ENCODE measurements at places on chromosomes 16 and 17.

DNA sequence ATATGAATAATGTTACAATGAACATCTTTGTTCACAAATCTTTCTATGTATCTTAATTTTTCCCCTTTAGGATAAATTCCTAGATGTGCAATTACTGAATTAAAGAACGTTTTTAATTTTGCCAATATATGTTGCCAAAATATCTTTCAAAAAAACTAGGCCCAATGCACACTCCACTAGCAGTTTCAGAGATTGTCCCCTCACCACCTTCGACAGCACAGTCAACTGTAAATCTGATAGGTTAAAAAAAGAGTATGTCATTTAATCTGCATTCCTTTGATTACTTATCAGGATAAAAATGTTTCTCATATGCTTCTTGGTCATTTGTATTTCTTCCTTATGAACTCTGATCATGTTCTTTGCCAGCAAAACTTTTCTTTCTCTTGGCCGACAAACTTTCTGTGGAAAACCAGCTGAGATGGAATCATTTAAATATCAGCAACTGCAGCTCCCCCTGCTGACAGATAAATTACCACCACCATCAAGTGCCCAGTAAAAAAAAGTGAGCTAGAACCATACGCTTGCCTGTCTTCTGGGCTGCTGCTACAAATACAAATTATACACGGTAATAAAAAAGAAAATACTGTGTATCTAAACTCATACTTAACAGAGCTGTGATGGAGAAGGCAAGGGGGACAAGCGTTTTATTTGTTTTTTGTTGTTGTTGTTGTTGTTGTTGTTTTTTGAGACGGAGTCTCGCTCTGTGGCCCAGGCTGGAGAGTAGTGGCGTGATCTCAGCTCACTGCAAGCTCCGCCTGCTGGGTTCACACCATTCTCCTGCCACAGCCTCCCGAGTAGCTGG lies 19.6 kb upstream of the KANSL1 start:
- DNase-seq: peak; percentile 70

DNA sequence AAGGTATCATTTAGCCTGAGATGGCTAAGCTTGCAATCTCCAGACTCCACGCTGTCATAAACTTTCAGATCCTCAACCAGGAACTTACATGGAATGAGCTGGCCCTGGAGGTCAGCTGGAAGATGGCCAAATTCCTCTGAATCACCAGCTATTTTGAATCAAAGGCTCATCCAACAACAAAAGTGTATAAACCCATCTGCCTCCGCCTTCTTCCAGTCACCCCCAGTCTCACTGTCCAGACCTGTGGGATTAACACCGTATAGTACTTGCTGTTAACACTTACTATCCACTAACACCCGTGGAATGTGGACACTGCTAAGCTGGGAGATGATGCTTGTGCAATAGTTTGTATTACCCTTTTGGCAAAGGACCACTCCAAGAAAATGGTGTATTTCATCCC lies 1.9 kb upstream of the LCMT1 start:
- DNase-seq: peak; percentile 89

DNA sequence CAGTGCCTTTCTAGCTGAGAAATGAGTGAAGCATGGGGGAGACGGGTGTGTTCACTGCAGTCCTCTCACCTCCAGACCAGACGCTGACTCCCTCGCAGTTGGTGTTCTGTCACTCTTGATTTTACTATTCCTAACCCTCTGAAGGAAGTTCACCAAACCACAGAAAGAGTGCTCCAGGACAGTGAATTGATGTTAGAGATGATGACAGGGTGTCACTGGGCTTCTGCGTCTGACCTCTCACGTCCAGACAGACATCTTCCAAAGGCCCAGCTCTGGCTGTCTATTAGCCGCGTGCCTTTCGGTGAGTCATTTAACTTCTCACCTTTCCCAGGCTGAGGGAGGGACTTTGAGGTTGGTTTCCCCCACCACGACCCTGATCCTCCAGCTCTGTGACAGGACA lies 8.2 kb downstream of the CRAMP1 start:
- DNase-seq: no peak

- no peak for DNase-seq
Measured at GRCh38 chr17:57810721-57811637, 38.9 kb downstream of the MRPS23 start.

DNA sequence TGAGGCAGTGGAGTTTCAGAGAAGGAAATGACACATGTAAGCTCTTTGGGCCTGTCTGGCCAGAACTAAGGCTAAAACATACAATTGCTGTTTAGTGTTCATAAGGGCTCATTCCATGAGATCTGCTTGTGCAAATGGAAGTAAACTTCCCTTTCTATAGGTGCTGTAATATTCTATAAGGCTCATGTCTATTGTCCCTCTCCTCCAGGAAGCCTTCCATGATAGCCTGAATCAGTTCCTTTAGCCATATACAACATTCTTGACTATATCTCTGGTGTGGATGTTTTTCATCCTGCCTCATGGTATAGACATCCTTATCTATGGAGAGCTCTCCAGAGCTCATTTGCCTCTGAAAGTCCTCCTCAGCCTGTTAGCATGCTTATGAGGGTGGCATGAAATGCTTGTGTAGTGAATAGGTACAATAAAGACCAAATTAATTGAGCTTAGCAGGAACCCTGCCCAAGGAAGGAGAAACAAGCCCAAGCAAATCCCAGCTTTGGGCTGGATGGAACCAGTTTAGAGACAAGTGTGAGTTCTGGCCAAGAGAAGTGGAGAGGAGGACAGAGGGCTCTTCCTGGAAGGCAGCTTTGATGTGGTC lies 1.6 kb upstream of the ETV4 start:
- DNase-seq: no peak

DNA sequence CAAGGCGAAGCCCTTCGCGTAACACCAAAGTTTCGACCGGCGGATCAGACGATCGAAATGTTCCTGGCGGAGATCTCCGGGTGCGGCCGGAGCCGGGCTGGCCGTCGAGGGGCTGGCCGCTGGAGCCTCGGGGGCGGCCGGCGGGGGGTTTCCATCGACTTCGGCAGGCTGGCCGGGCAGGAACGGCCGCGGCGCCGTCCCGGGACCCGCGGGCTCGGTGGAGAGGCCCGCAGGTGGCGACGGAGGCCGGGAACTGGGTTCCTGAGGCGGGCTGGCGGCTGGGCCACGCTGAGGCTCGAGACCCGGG lies 1.1 kb downstream of the EPOP start:
- DNase-seq: no peak

GRCh38 chr17:74810699-74811485 lies 34.7 kb upstream of the NAT9 start:
- DNase-seq: no peak

- DNase-seq: no peak
Measured at GRCh38 chr16:4463522-4464163, 10.8 kb downstream of the NMRAL1 start.

DNA sequence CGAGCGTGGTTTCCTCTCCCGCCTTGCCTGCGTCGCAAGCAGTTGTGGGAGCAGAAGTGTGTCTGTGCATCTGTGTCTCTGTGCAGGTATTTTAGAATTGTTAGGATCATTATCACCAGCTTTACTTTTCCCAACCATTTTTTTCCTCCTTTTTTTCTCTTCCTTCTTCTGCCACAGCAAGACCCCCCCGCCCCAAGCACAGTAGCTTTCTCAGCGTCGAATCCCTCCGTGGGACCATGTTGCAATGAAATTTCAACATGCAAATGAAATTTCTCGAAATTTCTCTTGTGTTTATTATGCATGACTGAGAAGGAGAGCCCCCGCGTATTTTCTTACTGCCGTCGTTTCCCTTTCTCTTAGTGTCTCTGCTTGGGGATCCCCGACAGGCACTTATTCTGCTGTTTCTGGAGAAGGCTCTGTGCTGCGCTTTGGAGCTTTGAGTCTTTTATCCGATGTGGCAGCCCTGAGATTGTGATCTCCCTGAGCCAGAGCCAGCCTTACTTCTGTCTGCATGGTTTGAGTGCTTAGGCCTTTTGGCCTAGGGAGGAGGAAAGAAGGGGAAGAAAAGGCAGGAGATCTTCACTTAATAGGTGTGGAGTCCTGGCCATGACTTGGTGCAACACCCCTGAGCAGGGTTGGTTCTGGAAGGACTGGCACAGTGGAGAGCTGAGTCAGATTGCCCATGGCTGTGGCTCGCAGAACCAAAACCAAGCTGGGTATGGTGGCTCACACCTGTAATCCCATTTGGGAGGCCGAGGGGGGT lies 5.0 kb downstream of the ARMC7 start:
- DNase-seq: no peak

DNA sequence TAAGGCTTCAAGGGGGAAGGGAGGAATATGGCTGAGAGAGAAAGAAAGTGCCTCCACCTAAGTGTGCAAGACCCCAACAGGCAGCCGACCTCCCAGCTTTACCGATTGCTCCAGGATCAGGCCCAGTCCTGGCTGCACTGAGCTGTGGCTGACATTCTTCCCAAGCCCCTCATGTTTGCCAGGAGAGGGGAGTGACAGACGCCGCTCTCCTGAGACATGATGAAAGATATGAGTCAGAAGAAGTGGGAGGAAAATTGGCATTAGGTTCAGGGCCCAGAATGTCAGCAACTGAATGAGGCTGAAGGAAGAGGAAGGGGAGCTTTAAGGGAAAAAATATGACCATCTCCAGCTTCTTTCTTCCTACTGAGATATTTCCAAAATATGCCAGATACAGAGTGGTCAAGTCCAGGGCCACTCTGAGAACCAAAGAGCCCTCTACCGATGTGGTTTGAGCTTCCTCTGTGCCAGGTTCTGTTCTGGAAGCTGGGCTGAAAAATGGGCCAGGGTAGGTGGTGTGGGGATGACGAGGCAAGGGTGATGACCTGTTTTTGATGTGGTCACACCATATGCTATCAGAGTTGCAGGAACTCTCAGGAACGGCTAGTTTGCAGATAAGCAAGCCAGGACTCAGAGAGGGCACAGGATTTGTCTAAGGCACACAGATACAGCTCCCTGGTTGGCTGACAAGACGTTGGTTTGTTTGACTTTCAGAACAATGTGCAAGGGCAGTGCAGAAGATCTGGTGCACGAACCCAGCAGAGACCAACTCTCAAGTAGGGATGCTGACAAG lies 176.7 kb downstream of the SOX9 start:
- DNase-seq: peak; percentile 62

DNA sequence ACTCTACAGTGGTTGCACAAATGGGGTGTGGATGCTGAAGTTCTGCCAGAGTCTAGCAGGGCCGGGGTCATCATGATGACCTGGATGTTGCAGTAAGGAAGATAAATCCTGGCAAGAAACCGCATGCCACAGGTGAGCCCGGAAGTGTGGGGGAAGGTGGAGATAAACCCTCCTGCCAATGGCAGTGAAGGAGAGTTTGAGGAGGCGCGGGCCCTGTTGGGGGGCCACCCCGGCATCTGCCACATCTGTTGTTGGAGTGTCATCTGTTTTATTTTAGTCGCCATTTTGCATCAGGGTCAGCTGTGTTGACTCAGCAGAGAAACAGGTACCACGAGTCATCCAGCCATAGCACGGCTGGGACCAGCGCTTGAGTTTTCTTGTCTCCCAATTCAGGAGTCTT lies 173.8 kb upstream of the CHMP6 start:
- DNase-seq: no peak

DNA sequence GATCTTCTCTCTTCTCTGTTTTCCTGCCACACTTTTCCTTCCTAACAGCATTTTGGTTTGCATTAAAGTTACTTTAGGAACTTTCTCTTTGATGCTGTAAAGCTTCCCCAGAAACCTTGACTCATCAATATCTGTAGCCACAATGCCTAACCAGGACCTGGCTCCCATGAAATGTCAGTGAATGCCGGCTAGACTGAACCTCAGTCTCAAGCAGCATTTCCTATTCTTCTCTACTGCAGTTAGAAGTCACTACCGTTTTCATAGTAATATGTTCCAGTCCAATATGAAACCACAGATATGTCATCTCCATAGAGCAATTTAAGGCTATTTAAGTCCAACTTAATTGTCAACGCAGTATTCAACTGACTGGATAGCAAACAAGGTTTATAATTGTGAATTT lies 28.9 kb downstream of the ITFG1 start:
- no peak for DNase-seq

- DNase-seq: peak; percentile 70
Measured at GRCh38 chr17:50027172-50027880, 28.6 kb upstream of the ITGA3 start.

DNA sequence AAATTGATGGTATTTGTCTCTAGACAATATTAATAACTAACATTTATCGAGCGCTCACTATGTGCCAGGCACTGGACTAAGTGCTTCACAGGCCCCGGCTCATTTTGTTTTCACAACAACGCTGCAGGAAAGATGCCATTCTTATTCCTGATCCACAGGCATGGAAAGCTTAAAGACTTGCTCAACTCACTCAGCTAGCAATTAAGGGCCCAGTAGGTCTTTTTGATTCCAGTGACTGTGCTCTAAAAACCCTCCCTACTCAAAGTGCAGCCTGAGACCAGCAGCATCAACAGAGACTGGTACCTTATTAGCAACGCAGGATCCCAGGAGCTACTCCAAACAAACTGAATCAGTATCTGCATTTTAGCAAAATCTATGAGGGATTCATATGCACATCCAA lies 35.3 kb downstream of the CUEDC1 start:
- DNase-seq: no peak

DNA sequence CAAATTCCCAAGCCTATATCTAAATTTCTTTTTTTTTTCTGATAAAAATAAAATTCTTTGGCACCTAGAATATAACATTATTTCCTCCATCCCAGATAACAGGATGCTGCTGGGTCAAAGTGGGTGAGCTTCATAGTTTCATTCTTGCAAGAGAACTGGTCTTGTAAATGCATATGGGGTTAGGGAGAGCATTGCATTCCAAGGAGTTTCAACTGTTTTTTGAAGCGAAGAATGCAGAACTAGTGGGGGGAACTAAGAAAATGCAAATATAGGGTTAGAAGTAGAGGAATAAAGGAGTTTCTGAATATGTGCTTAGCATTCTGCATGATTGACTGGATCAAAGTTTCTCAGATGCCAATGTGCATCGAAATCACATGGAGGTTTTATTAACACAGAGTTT lies 347.2 kb upstream of the XYLT1 start:
- no peak for DNase-seq

DNA sequence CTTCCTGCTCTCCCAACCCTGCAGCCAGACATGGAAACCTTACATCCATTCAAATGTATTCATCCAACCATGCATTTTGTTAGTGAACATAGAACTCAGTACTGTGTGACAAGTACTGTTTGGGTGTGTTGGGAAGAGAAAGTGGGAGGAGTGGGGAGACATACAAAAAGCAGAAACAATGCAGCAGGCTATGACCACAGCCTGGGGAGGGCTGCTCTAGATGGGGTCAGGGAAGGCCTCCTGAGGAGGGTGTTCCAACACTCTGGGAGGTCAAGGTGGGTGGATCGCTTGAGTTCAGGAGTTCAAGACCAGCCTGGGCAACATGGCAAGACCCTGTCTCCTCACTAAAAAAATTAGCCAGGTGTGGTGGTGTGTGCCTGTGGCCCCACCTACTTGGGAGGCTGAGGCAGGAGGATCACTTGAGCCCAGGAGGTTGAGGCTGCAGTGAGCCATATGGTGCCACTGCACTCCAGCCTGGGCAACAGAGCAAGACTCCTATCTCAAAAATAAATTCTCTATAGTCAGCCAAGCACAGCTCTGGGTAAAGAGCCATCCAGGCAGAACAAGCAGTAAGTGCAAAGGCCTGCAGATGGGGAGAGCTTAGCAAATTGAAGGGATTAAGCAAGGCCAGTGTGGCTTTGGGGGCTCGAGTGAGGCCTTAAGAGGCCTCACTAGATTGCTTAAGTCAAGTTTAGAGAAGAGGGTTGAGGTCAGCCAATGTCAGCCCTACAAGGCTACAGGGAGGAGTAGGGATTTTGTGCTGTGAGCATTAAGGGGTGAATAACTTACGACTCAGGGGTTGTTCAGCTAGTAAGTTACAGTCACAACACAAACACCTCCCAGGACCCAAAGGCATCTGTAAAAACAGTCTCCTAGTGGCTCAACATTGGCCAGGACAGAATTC lies 5.5 kb downstream of the SLC13A2 start:
- DNase-seq: no peak

Data from right atrium auricular region (tissue), 2 donors.